ENCODE measurements at places on chromosomes 6 and 20.
A peak's percentile ranks its signal among the peaks of the same experiment; 100 is the strongest.

- no peak for DNase-seq
These were observed 54.1 kb upstream of the UBR2 start for GRCh38 chr6:42509765-42510164.

- DNase-seq, result no peak
These were observed 7.5 kb downstream of the FERMT1 start for GRCh38 chr20:6115221-6115895.

DNA sequence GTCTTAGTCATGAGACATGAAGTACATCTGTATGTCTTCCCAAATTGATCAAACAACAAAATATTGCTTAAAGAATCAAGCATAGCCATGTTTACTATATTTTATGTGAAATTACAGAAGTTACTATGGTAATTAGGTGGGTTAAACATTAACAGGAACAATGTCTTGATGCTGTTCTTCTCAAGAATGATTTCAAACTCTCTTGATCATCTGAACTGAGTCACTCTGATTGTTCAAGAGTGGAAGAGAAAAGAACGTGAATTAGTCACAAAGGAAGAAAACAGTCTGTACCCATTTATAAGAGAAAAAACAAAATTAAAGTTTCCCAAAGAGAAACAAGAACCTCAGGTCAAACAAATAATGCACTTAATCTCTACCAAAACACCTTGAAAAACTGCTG, 62.2 kb upstream of the NUP153 start:
- DNase-seq, result no peak

DNA sequence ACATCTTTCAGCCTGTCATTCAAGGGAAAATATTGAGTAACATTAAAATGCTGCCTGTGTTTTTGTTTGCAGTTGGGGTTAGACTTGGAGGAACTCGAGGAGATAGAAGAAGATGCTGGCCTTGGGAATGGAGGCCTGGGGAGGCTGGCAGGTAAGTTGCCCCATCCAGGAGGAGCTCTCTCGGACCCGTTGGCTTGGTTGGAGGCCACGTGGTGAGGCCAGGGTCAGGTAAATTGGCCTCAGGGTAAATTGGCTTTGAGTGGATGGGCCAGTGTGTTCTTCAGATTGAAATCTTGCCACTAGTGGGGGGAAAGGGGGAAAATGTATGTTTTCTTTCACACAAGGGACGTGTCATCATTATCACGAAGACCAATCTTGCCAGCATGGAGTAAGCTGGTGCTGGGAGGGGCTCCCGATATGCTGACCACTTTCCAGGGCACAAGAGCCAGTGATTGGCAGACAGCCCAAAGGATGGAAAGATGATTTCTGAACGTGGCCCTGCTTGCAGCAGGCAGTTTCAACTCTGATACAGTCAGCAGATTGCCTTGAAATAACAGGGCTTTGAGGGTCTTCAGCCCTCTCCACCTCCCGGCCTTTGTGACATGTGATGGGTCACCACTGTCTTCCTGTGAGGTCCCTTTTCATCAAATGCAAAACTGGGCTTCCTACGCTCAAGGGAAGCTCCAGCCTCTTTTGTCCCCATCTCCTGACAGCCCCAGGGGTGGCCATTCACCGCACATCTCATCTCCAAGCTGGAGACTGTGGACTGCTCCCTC, 21.4 kb downstream of the PYGB start:
- DNase-seq, result no peak

GRCh38 chr6:159952289-159953005, 16.4 kb upstream of the IGF2R start:
- DNase-seq, result no peak

- DNase-seq, result no peak
These were observed 34.2 kb downstream of the CLVS2 start for GRCh38 chr6:123030282-123030681.

- no peak for DNase-seq
These were observed 949.9 kb upstream of the FLRT3 start for GRCh38 chr20:15287329-15287728.

- DNase-seq, result no peak
These were observed 712.9 kb upstream of the MAP3K7 start for GRCh38 chr6:91299544-91300491.

DNA sequence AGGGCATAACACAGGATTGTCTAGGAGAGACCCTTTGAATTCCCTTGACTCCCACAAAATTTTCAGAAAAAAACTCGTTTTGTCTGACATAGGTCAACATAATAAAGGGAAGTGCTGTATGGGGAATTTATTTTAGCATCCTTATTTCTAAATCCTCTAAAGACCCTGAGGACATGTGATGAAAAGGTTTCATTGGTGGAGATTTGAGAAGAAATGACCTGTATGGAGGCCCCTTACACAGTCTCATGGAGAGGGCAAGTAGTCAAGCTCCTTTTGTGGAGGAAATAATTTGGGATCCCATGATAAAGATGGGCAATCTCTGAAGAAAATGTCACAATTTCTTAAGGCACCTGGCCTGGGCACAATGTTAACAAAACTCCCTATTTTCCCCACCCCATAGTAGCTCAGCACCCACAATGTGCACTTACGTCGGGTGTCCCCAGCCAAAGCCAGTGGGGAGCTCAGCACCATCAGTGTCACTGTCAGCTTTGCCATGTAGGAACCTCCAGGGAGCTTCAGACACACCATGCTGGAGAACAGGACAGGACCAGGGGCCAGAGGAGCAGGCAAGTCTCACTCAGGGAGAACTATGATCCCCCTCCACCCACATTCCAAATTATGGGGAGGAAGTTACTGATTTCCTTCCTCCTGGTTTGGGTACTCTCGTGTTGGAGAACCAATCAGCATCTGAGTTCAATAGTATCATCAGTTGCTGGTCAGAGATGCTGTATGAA, at the start of gene HLA-DRB5:
TSS of gene HLA-DRB5 (minus strand) at position 591 of the 734 bp plus-strand sequence. CDS start at position 528, 63 bp downstream.
- no peak for DNase-seq

GRCh38 chr20:24987244-24987643, 5.3 kb downstream of the APMAP start:
- DNase-seq, result no peak

DNA sequence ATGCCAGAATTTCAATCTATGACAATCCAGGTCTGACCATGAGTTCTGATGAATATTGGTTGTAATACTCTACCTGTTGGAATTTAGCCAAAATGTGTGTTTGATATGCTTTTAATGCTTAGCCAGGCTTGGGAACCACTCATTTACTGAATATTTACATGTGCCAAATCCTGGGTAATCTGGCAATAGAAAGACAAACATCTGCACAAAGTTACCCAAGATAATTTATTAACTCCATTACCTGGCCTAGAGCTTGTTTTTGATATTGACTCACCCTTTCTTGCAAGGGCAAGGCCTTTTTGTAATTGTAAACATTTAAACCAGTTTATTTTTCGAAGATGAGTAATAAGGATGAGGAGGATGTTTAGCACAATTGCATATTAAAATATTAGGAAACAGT, 13.5 kb upstream of the CD2AP start:
- DNase-seq, result no peak

DNA sequence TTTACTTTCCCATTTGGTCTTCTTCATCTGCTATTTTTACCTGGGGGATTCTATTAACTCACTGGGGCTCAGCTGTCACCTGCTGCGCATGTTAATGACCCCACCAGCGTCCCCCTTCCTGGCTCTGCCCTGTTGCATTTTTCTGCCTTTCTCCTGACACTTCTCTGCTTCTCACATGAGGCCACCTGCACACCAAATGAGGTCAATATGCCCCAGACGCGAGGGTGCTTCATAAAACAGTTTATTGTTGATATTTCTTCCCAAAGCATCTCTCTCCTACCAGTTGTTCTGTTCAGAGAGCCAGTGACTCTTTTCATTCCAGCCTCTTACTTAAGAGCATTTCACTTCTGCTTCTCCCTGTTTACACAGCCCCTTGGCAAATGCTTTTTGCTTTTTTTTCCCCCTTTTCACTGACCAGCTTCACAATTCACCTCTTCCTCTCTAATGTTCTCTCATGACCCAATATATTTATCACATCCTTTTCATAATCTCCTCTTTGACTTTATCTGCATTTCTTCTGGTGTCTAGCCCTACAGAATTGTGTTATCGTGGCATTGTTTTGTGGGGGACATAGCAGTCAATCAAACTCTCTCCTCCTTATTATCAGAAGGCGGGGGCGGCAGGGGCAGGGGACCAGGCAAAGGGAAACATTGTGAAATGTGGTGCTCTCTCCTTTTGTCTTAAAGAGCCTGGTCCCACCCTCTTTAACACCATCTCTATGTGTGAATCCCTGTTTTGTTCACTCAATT, 545.8 kb upstream of the CITED2 start:
- DNase-seq, result no peak

GRCh38 chr6:41527721-41528408, 18.3 kb upstream of the FOXP4 start:
- DNase-seq, result no peak

- DNase-seq, result no peak
These were observed 11.8 kb upstream of the C2 start for GRCh38 chr6:31915756-31916155.

DNA sequence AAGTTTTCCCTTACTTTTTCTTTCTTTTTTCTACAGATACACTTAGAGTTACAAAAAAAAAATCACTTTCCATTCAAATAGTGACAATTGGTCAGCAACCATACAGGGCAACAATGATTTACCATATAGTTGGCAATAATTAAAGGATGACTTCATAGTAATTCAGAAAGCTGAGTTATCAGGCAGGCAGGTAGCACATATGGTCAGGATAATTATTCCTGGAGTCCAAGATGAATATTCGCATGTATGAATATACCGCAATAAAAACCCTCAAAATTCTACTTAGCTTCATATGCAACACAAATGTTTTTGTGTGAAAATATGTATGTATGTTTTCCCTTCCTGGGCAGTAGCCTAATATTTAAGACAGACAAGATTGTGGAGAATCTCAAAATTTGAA, 34.5 kb downstream of the COL19A1 start:
- no peak for DNase-seq

DNA sequence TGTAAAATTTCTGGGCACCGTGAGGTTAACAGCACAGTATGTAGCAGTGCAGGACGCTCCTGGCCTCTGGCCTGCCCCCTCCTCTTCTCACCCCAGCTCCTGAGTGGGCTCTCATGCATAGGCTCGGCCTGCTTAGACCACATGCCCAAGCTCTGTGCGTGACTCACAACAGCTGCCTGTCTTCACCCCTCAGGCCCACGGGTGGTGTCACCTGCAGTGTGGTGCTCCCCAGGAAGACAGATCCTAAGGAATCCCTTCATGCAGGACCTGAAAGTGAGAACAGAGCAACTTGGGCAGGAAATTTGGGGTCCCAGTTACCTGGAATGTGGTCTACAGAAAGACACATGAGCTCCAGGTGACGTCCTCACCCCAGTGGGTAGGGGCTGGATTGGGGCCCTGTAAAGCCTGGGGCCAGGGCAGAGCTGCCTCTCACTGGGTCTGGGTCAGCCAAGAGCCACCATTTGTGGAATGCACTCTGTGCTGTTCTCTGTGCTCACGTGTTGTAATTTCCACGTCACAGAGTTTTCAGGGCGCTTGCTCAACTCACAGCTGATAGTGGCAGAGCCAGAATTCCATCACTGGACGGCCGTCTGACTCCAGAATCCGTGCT, 37.0 kb upstream of the PXDC1 start:
- DNase-seq, result no peak

GRCh38 chr20:50247196-50248094, 56.8 kb downstream of the CEBPB start:
- DNase-seq, result no peak

DNA sequence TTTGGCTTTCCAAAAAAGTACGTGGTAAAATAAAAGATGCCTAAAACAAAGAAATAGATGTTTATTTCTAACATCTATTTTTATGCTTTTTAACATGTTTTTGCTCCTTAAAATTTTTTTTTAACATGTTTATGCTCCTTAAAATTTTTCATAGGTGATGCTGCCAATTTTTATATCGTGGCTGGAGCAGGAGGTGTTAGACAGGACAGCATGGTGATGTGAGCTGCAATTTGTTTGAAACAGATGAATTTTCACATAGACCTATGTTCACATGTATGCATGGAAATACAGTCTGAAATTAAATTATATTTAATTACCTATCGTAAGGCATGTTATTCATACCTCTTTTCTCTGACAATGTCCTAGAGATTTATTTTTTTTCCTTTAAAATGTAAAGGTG, 784.8 kb downstream of the EPHA7 start:
- DNase-seq, result no peak

GRCh38 chr20:48674461-48674860, 153.3 kb downstream of the PREX1 start:
- DNase-seq, result no peak

DNA sequence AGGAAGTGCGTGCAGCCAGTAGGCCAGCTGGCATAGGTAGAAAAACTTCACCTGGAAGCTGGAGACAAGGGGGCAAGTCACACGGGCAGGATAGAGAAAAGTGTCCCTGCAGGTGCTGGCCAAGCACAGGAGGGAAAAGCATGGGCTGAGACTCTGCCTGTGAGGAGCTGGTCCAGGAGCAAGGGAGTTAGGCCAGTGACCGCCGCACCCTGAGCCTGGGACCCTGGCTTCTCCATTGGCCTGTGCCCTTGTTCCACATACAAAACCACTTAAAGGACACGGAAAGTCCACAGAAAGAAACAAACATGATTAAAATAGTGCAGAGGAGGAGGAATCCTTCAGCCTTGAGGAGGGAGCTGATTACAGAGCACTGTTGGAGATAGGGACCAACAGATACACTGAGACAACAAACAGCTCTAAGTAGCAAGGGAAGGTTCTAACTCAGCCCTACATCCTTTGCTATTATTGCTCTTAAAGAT, 68.6 kb downstream of the TRAM2 start:
- DNase-seq, result no peak

DNA sequence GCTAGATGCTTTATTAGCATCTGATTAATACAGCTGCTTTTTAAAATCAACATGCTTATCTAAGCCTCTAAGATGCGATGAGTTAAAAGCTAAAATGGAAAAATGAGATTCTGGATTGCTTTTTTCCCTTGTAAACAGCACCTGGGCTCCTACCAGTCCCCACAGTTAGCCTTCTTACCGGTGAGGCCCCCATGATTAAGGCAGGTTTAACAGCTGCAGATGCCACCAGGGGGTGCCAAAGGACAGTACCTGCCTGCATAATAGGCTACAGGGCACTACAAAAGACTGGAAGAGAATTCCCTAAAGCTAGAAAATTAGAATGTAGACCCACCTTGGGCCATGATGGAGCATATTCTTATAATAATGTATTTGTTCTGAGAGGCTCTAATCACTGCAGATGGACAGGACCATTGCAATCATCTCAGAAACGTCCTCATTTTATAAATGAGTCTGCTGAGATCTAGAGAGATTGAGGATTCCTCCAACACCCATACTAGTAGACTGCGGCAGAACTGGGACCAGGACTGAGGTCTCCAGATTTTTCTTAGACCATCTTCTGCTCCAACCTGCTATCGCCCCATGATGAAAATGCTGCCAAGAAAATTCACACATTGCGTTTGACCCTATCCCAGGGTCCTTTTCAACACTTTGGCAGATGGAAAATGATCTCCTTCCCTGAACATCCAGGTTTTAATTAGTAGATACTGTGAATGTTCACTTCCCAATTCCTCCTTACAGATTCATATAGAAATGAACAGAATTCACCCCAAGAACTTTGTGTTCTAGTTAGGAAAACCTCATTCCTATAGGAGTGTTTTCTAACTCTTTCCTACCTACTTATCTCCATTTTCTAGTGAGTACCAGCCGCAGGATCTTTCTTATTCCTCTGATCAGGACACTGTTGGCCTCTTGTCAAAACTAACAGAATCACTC, 148.8 kb downstream of the RPS12 start:
- DNase-seq, result peak; percentile 18

- no peak for DNase-seq
These were observed 36.0 kb upstream of the AKIRIN2 start for GRCh38 chr6:87738000-87738399.

- DNase-seq, result no peak
These were observed 112.2 kb upstream of the ARMC2 start for GRCh38 chr6:108736002-108736361.

- no peak for DNase-seq
These were observed 58.2 kb downstream of the DCBLD1 start for GRCh38 chr6:117540670-117541069.

GRCh38 chr20:51807720-51808250, 5.5 kb upstream of the SALL4 start:
- DNase-seq, result no peak

Measured in activated T-cell treated with anti-CD3 and anti-CD28 coated beads for 4 hours (primary cell).